ENCODE measurements at places on chromosomes 1 and 21.

GRCh38 chr1:173383351-173383750, 93.8 kb upstream of the PRDX6 start:
- peak; percentile 31 for DNase-seq

DNA sequence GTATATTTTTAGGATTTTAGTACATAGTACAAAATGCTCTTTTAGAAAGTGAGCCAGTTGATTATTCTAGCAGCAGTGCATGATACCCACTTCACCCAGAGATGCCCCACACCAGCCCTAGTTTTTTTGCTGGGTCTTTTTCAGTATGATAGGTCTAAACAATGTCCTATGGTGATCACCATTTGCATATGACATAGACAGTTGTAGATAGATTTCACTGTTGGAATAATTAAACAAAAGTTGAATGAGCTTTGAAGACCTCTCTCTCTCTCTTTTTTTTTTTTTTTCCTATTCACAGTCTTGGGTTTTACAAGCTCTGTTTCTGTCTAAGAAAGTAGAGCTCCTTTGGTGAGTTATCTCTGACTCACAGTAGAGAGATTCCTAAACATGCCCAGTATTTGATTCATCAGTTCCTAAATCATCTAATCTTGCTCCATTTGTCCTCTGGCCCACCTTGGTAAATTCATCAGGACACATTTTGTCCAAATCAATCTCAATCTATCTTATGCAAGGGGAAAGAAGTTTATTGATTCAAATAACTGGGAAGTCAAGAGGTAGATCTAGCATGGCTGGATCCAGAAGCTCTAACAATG, 44.7 kb upstream of the VAV3 start:
- no peak for DNase-seq

- DNase-seq, result no peak
These were observed 14.3 kb upstream of the BLACAT1 start for GRCh38 chr1:205470131-205470530.

- DNase-seq, result no peak
These were observed 224.4 kb upstream of the POU3F1 start for GRCh38 chr1:38270849-38271633.

GRCh38 chr1:241899210-241899609, 51.2 kb downstream of the EXO1 start:
- no peak for DNase-seq

DNA sequence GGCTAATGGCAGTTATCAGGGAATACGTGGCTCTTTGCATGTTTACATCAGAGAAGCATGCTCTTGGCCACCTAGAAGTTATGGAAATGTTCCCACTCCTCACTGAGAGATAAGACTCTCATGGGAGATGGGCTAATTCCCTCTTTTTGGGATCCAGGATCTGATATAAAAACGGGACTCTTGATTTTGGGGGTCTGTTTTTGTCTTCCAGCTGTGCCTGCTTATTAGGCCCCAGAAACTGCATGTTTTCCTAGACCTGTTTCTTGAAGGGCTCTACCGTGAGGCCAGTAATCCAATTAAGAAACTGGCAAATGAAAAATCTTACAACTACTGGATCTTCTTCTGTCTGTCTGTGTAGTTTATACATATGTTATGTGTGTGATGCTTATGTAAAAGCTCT, 47.0 kb upstream of the PTCH2 start:
- no peak for DNase-seq

DNA sequence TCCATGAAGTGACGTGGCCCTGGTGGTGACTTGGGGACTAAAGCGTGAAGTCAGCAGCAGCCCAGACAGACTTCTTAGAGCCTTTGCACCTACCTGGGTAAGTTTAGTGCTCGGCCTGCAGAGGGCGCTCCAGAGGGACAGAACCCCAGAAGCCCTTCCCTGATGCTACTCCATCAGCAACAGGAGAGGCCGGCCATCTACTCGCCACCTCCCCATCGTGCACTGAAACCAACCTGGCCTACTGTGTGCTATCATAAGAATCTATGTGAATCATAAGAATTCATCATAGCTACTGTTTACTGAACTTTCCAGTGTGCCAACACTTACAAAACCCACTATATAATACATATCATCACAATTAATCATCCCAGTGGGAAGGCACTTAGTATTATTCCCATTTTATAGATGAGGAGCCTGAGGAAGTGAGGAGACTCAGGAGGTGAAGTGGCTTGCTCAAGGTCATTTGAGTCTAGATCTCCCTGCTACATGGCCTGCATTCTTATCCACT, 7.9 kb upstream of the EDN2 start:
- DNase-seq, result no peak

- DNase-seq, result no peak
These were observed 10.7 kb downstream of the PSRC1 start for GRCh38 chr1:109272021-109272799.

GRCh38 chr1:222767152-222767571, 30.2 kb downstream of the FAM177B start:
- DNase-seq, result no peak

GRCh38 chr1:1039145-1039910, 19.4 kb downstream of the AGRN start:
- DNase-seq, result no peak

DNA sequence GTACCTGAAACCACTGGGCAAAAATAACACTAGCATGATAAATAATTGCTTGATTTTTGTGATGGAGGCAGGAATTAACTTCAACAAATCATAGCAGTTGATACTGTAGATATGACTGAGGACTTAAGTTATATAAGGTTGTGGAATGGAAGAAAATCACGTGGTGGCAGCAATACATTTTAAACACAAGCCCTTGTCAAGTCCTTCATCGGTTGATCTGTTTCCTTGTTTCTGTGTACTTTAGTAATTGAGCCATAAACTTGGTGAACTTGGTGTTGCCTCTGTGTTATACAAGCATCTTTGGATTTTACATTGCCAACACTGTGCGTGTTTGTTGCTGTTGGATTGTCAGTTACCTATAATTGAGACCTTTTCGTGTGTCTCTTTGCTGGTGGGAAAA, 114.4 kb downstream of the CAMTA1 start:
- DNase-seq, result no peak

GRCh38 chr1:203567596-203567995, 59.0 kb upstream of the ATP2B4 start:
- DNase-seq, result no peak

DNA sequence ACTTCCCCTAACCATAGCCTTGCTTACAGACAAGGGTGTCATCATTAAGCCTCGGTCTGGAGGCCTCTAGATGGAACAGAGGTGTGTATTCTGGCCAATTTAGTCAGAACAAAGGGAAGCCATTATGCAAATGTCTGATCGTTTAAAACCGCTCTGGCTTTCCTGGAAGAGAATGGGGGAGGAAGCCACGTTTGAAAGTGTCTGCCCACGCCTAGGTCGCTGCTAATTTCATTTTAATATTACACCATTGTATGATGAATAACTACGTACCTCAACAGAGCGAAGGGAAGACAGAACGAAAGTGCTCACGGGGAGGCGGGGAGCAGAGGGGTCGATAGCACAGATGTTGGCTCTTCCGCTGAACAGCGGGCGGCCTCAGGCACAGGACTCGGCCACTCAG, 41.1 kb upstream of the CSF3R start:
- no peak for DNase-seq

DNA sequence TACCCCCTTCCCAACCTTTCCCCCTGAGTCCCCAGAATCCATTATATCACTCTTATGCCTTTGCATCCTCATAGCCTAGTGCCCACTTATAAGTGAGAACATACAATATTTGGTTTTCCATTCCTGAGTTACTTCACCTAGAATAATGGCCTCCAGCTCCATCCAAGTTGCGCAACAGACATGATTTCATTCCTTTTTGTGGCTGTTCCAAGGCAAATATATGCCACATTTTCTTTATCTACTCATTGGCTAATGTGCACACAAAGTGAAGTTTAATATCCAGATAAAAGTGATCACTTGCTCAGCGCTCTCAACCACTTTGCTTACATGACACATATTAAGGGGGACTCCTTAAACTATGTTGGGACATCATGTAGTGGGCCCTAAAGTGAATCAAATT, 72.4 kb upstream of the TIAM1 start:
- DNase-seq, result no peak

- DNase-seq, result no peak
These were observed 45.7 kb downstream of the ZC3H11B start for GRCh38 chr1:219566951-219567947.

DNA sequence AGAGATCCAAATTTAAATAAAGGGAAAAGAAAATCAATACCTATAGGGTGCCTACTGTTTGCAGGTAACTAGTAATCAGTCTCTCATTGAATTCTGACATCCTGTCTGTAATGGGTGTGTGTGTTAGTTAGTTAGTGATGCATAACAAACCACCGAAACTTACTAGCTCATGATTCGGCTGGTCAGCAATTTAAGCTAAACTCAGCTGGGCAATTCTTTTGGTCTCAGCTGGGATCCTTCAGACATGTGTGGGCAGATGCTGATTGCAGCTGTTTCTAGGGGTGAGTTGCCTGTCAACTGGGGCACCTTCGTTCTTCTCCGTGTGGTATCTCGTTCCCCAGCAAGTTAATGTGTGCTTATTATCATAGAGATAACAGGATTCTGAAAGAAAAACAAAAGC, 40.2 kb upstream of the ZNF124 start:
- no peak for DNase-seq

DNA sequence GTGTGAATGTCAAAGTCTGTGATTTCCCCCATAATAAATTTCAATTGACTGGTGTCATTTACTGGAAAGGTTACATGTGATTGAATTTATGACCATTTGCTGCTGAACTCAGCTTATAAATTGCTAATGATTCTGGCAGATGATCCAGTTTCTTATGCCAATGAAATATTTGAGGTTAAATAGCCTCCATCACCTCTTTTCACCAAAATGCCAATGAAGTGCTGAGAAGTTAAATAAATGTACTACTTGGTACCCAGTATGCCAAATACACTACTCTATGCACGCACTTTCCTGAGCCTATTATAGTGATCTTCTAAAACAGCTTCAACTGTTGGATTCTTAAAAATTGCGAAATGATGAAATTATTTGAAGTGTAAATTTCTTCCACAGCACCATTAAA, 741.4 kb downstream of the PLA2G4A start:
- no peak for DNase-seq

DNA sequence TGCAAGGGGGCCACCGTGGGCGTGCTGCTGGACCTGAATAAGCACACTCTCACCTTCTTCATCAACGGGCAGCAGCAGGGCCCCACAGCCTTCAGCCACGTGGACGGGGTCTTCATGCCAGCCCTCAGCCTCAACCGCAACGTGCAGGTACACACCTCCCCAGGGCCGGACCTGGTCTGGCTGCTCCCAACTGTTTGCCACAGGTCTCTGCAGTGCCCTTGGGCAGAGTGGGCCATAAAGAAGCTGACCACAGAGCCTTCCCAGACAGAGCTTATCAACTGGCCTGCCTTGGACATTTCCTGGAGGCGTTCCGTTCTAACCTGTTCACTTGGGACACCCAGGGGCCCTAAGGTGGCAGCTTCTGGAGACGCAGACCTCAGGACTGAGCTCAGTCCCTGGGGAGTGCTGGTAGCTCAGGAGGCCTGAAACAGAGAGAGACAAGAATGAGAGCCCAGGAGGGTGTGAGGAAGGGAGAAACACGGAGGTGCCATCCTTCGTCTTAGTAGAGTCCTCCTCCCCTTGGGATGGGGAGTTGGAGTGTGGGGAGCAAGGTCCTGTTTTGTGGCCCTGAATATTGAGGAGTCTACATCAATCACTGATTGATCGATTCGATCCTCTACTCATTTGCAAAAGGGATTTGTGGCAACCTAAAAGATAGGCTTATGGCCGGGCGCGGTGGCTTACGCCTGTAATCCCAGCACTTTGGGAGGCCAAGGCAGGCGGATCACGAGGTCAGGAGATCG, 27.0 kb upstream of the GNPAT start:
- no peak for DNase-seq

All from fibroblast of skin of left biceps (primary cell).